ENCODE measurements at places on chromosomes 2 and 18.

- no peak for ATAC-seq
Measured at GRCh38 chr2:170481201-170481600, 233.9 kb upstream of the SP5 start.

DNA sequence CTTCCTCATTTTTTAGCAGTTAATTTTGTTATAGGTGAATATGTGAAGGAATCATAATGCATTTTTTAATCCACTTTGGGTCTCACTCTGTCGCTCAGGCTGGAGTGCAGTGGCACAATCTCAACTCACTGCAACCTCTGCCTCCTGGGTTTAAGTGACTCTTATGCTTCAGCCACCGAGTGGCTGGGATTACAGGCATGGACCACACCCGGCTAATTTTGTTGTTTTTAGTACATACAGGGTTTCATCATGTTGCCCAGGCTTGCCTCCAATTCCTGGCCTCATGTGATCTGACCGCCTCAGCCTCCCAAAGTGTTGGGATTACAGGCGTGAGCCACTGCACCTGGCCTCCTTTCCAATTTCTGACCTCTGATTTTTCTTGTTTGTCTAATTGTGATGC lies 17.7 kb downstream of the SCYGR5 start:
- ATAC-seq = no peak

GRCh38 chr2:218569661-218570500 lies 1.2 kb downstream of the CNOT9 start:
- ATAC-seq = peak; percentile 4

- ATAC-seq = no peak
Measured at GRCh38 chr2:12770300-12770968, 53.7 kb downstream of the TRIB2 start.

GRCh38 chr2:113734185-113734584 lies 22.3 kb downstream of the SLC35F5 start:
- no peak for ATAC-seq

DNA sequence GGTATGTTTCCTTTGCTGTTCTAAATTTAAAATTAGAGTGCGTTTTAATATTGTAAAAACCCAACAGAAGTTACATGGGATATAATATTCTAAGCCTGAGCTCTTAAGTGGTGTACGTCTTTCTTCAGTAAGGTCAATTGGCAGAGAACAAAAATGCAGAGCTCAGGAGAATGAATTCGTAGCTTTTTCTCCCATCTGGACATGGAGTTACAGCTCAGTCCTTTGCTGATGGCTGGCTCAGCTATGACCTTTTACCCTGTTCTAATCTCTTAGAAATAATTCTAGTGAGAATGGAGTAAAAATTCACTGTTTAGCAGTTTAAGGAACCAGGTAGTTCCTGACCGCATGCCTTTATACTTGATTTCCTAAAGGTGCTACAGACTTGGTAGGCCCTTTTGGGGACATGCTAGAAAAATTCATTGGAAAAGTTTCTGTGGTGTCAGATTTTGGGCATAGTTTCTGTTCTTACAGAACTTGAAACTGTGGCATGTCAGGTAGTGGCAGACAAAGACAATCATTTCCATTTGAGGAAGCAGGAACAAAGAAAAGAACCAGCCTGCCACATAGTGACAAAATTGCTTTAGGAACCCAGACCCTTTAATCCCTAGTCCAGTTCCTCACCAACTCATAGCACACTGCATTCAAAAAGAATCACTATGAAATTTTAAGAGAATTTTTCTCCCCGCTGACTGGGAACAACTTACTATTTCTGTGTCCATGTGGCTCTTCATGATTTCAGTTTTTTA lies 566.8 kb upstream of the ZNF804A start:
- no peak for ATAC-seq

GRCh38 chr2:224393157-224393872 lies 8.6 kb downstream of the FAM124B start:
- no peak for ATAC-seq

DNA sequence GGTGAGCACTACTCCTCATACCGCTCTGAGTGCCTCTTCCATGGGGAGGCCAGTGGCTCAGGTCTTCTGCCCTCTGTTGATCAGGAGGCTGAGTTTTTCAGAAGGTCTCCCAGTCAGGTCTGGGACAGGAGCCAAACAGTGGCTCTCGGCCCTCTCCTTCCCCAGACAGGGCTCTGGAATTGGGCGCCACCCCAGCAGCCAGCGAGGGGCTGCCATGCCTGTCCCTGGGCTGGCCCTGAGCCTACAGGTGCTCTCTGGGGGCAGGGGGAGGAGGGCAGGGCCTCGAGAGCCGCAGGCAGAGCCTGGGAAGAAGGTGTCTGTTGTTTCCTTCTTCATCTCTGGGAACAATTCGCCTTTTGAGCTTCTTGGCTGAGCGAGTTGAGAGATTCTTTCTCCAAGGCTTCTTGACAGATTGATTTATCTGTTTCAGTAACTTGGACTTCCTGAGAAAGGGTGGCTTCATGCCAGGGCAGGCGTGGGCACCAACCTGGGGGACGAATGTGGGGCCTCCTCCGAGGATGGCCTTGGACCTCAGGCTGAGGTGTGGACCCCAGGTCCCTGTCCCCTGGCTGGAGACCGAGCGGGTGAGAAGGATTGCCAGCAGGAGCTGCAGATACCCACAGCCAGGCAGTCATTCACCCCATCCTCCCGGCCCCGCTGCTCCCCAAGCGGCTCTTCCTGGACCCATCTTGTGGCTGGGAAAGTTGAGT lies 64.7 kb upstream of the GLI2 start:
- ATAC-seq = no peak

- ATAC-seq = no peak
Measured at GRCh38 chr2:68662466-68662865, 19.1 kb downstream of the PROKR1 start.

DNA sequence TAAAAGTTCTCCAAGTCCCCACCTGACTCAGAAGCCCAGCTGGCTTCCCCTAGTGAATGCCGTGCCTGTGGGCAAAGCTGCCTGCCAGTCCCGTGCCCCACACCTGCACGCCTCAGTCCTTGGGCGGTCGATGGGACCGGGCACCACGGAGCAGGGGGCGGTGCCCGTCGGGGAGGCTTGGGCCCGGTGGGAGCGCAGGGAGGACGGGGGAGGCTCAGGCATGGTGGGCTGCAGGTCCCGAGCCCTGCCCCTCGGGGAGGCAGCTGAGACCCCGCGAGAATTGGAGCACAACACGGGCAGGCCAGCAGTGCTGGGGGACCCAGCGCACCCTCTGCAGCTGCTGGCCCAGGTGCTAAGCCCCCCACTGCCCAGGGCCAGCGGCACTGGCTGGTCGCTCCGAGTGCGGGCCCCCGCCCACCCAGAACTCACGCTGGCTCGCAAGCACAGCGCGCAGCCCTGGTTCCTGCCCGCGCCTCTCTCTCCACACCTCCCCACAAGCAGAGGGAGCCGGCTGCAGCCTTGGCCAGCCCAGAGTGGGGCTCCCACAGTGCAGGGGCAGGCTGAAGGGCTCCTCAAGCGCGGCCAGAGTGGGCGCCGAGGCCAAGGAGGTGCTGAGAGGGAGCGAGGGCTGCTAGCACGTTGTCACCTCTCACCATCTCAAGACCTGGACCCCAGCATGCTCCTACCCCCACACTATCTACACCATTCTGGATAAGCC lies 215.5 kb downstream of the TNS1 start:
- no peak for ATAC-seq

DNA sequence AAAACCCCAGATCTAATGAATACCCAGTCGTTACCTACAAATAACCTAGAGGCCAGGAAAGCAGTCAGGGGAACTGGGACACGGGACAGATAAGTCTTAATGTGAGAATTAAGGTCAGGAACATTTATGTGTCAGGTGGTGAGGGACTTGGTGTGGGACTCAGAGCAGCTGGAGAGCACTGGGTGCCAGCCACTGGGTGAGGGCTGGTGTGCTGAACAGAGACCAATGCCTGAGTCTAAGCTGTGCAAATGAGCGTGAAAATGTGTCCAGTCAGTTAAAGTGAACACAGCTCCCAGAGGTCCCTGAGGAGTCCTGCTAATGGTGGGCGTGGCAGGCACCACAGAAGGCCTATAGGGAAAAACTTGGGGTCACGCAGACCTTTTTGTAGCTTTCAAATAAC lies 225.9 kb downstream of the C1D start:
- ATAC-seq = no peak

- ATAC-seq = peak; percentile 84
Measured at GRCh38 chr2:217650716-217651360, 352.0 kb downstream of the TNS1 start.

- ATAC-seq = no peak
Measured at GRCh38 chr2:235936493-235936892, 231.7 kb downstream of the GBX2 start.

DNA sequence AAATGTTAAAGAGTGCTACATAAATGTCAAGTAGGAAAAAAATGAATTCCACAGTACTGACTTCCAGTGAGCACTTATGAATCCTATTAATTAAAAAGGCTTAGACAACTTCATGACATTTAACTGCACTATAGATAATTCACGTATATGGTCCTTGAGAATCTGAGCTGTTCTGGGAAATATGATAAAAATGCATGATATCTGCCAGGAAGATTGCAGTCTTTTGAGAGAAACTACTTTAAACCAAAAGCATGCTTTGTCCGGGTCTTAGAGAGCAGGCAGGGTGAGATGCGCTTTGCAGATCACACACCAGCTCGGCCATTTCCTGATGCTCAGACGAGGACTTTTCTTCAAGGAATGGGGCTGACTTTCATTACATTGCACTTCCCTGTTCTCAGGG lies 42.6 kb downstream of the CMPK2 start:
- ATAC-seq = no peak

GRCh38 chr2:241811201-241811951 lies 2.4 kb downstream of the NEU4 start:
- no peak for ATAC-seq

DNA sequence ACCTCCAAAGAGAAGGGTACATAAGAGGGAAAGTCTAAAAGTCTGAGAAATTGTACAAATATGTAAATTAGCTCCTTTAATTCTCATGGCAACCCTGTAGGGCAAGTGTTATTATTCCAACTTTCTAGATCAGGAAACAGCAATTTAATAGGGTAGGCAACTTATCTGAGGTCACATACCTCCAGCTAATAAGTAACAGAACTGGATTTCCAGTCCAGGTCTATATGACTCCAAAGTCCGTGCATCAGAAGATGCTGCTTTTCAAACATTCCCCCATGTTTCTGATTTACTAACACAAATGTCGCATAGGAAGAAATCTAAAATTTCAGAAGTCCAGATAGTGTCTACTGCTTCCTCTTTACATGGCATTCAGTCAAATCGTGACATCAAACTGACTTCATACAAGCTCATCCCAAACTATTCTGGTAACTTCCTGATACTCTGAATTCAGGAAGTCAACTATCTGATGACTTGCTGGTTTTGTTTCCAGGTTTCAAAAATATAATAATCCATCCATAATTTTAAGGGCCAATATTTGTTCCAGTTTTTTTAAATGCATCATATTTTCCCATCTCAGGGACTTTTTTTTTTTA lies 419.3 kb upstream of the ACVR2A start:
- no peak for ATAC-seq

GRCh38 chr18:11419338-11419737 lies 190.1 kb upstream of the SLC35G4 start:
- ATAC-seq = no peak

DNA sequence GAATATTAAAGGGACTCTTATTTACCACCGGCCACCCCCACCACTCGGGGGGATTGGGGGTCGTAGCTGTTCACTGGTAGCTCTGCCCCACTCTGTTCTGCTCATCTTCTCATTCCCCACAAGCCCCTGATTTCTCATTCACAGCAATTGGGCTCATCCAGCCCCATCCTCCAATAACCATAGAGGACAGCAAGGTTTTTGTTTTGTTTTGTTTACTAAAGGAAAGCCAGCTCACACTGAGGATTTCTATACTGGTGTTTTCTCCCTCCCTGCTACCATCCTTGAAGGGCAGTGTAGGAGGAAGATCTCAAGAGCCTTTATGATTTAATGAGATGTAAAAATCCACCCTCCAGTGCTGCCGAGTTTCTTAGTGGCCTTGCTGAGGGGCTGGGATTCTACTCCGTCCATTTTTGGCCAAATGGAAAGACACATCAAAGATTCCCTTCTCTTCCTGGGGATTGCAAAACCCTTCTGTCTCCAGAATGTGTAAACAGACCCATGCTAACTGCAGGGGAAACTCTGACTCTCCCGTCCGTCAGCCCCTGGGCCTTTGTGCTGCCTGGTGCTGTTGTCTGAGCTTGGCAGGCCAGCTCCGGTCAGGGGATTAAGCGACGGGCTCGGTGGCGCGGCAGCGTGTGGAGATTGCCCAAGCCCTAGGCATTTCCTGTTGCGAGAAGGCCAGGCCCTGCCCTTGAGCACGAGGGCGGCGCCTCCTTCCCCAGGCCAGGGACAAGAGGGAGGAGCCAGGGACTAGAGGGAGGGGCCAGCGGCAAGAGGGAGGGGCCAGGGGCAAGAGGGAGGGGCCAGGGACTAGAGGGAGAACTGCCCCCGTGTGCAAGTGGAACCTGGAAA lies 165.0 kb downstream of the ANTXR1 start:
- ATAC-seq = peak; percentile 73

DNA sequence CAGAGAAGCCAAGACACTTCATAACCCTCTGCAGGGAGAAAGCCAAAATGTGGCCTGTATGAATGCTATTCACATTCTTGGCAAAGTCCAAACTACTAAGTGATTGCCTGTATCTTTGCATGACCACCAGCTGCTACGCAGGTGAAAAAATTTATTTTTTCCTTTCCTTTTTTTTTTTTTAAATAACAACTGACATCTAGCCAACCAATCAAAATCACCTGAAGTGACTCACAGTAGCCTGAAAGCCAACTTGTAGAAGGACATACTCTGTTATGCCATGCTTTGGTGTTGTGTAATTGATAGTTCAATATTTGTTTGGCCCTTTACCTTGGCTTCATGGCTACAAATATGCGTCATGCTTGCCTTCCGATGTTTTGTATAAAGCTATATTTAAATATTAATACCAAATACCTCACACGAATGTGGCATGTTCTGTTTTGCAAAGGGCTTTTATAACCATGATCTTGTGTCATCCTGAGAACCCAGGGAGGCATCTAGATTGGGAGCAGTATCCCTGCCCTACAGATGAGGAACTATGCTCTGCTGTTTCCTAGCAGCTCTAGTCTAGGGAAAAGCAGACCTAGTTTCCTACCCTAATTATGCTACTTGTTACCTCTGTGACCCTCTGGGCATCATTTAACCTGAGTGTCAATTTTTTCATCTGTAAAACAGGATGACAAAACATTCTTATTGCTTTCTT lies 102.1 kb downstream of the MYOM1 start:
- ATAC-seq = no peak

DNA sequence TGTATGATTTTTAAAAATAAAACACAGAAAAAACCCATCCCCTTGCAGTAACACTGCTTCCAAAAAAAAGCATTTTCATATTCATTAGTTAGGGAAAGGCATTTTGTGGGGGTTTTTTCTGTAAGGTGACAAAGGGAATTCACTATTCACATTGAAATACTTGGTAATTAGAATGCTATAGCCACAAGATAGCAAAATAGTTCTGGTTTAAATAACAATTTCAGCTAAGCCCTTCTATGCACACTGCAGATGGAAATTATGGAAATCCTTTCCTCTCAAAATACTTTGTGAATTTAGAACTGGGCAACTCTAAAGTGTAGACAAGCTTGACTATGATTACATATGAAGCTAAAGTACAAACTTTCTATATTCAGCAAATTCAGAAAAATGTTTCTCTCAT lies 102.1 kb upstream of the CHRNA1 start:
- no peak for ATAC-seq

Measured in motor neuron (in vitro differentiated cells).